MCF 10A (cell line): ENCODE measurements at places on chromosomes 1 and 21. TPM values are rescaled to one million over a fixed set of nuclear protein-coding genes. Genes with fewer than 3 reads are reported as not detected.

Gene SNRNP40
- total RNA-seq = 65.4 and 72.8 TPM in 2 replicates

Gene AGBL4
- not detected in 2 replicates for total RNA-seq

GRCh38 chr1:200183637-200184036 is 156.1 kb downstream of the NR5A2 start:
- no peak overlapping the region for H3K4me3 ChIP-seq
- peaks cover 44% of the 10 kb centered on the region for H3K4me1 ChIP-seq

Gene LRRC38
- total RNA-seq = not detected in 2 replicates

Gene SPRR3
- total RNA-seq = not detected in 2 replicates

DNA sequence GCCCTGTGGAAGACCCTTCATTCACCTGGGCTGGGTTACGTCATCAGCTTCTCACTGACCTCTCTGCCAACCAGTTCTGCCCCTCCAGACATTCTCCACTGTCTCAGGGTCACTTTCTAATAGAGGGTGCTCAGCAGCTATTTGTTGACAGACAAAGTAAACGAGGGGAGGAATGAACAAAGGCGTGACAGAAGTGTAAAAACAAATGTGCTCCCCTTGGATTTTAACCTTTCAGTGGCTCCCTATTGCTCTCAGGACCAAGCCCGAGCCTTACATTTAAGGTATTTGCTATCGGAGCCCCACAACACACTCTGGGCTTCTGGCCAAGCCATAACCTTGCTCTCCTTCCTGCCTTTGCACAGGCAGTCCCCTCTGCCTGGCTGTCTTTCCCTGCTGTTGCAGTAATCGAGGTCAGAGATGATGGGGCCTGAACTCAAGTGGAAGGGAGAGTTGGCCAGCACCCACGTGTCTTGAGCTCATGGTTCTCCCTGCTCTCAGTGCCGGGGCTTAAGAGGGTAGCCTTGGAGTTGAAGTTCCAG is 9.3 kb upstream of the MARCKSL1 start:
- no peak overlapping the region for H3K27ac ChIP-seq
- H3K4me1 ChIP-seq = no peaks in the 10 kb centered on the region
- H3K36me3 ChIP-seq = no peaks in the 10 kb centered on the region
- DNase-seq = no peak
- no peak overlapping the region for H3K4me3 ChIP-seq

Gene TMEM81
- total RNA-seq = 4.2 and 4.8 TPM in 2 replicates

- peaks cover 17% of the 10 kb centered on the region for H3K4me1 ChIP-seq
- H3K4me3 ChIP-seq = peak overlapping the region; percentile 53
- DNase-seq = peak; percentile 78
- peaks cover 11% of the 10 kb centered on the region for H3K36me3 ChIP-seq
These were observed 24.4 kb downstream of the EFCAB7 start for GRCh38 chr1:63547621-63548294.

Gene PDC
- total RNA-seq = not detected in 2 replicates

Gene FTCD
- 0.20 TPM in 1 of 2 replicates, not detected in the other for total RNA-seq

DNA sequence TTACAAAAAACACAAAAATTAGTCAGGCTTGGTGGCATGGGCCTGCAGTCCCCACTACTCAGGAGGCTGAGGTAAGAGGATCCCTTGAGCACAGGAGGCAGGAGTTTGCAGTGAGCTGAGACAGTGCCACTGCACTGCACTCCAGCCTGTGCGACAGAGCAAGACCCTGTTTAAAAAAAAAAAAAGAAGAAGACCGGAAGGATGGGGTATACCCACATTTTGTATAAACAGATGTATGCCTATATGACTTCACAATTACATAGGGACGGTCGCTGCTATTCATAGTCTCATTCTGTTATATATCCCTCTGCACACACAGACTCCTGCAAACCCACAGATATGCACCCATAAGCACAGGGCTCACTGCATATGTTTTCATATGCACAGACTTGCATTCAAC is 12.7 kb downstream of the LCK start:
- no peaks in the 10 kb centered on the region for H3K27me3 ChIP-seq
- no peak overlapping the region for H3K4me3 ChIP-seq
- no peaks in the 10 kb centered on the region for H3K36me3 ChIP-seq
- no peaks in the 10 kb centered on the region for H3K4me1 ChIP-seq
- H3K27ac ChIP-seq = no peak overlapping the region
- DNase-seq = no peak

- no peaks in the 10 kb centered on the region for H3K4me1 ChIP-seq
- H3K36me3 ChIP-seq = peaks cover 4% of the 10 kb centered on the region
- no peak for DNase-seq
These were observed 47.7 kb downstream of the CDCP2 start for GRCh38 chr1:54105080-54105479.

DNA sequence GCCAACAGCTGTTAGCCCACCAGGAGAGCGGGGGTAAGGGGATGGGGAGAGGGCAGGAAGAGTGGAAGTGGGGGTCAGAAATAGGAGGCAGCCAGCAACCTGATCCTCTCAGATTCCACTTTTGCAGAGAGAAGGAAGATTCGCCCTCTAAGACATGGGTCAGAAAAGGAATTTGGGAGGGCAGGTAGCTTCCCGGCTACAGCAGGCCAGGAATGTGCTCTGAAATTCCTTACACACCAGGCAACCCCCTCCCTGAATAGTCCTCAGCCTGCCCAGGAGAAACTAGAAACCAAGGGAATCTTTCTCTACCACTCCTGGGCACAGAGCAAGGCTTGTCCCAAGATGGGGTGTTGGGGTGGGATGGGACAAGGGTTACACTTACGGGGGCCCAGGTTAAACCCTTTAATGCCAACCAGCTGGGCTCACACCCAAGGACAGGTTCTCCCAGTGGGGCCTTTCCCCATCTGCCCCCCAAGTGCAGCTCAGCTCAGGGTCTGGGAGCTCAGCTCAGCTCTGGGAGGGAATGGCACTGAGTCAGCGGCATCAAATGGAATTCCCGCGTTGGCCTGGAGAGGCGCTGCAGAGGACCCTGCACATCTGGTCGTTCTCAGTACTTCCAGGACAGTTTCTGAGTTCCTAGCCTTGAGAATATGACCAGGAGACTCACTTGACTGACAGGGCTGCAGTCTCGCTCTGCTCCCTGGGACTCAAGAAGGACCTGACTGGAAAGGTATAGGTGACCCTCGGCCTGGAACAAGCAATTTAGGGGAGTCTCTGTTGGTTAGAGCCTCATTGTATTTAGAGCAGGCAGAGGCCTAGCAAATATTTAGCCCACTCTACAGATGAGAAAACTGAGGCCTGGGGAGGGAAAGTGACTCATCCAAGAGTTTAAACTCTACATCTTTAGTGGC is 761 bp downstream of the TNNT2 start:
- H3K27ac ChIP-seq = no peak overlapping the region
- peaks cover 37% of the 10 kb centered on the region for H3K27me3 ChIP-seq
- no peaks in the 10 kb centered on the region for H3K36me3 ChIP-seq
- no peak overlapping the region for H3K4me3 ChIP-seq
- H3K4me1 ChIP-seq = no peaks in the 10 kb centered on the region
- peak; percentile 80 for DNase-seq

Gene CD52
- not detected in 2 replicates for total RNA-seq

Gene TNFSF4
- 0.23 and 0.74 TPM in 2 replicates for total RNA-seq

- peaks cover 15% of the 10 kb centered on the region for H3K36me3 ChIP-seq
- peaks cover 41% of the 10 kb centered on the region for H3K4me1 ChIP-seq
- no peak overlapping the region for H3K4me3 ChIP-seq
- no peak for DNase-seq
- no peaks in the 10 kb centered on the region for H3K27me3 ChIP-seq
These were observed 19.3 kb upstream of the LBR start for GRCh38 chr1:225446981-225447615.

Gene PARS2
- 4.7 and 5.4 TPM in 2 replicates for total RNA-seq

- no peaks in the 10 kb centered on the region for H3K27me3 ChIP-seq
- peaks cover 49% of the 10 kb centered on the region for H3K4me1 ChIP-seq
- H3K4me3 ChIP-seq = no peak overlapping the region
- peaks cover 15% of the 10 kb centered on the region for H3K36me3 ChIP-seq
- H3K27ac ChIP-seq = peak overlapping the region; percentile 56
- DNase-seq = peak; percentile 91
These were observed 5.4 kb downstream of the PSEN2 start for GRCh38 chr1:226875641-226876295.

Gene POGK
- total RNA-seq = 55.9 and 71.8 TPM in 2 replicates

Gene AQP10
- not detected in 2 replicates for total RNA-seq

DNA sequence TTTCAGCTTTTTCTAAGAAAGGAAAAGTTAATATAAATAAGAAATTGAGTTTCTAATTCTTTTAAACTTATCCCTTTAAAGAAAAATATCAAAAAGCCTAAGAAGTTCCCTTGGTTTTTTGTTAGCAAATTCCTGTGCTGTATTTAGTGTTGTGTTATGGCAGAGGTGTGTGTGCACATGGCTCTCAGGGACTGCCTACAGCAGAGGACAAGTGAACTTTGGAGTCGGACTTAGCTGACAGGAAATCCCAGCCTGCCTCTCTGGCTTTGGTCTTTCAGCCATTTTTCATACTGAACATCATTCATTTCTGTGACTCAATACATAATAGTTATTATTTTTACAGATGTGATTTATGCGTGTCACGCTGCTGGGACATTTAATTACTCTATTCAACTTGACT is 149.6 kb downstream of the FMN2 start:
- H3K4me3 ChIP-seq = no peak overlapping the region
- H3K27ac ChIP-seq = no peak overlapping the region
- no peaks in the 10 kb centered on the region for H3K36me3 ChIP-seq
- DNase-seq = no peak
- H3K27me3 ChIP-seq = no peaks in the 10 kb centered on the region
- H3K4me1 ChIP-seq = peaks cover 28% of the 10 kb centered on the region

- no peaks in the 10 kb centered on the region for H3K4me1 ChIP-seq
- H3K4me3 ChIP-seq = no peak overlapping the region
- no peak overlapping the region for H3K27ac ChIP-seq
- H3K27me3 ChIP-seq = no peaks in the 10 kb centered on the region
- no peak for DNase-seq
These were observed 126.4 kb upstream of the SAMSN1 start for GRCh38 chr21:14672466-14672865.

GRCh38 chr1:907611-908451 is 15.9 kb upstream of the SAMD11 start:
- peaks cover 27% of the 10 kb centered on the region for H3K4me1 ChIP-seq
- H3K27ac ChIP-seq = no peak overlapping the region
- no peak overlapping the region for H3K4me3 ChIP-seq
- H3K27me3 ChIP-seq = peaks cover 21% of the 10 kb centered on the region
- no peak for DNase-seq

DNA sequence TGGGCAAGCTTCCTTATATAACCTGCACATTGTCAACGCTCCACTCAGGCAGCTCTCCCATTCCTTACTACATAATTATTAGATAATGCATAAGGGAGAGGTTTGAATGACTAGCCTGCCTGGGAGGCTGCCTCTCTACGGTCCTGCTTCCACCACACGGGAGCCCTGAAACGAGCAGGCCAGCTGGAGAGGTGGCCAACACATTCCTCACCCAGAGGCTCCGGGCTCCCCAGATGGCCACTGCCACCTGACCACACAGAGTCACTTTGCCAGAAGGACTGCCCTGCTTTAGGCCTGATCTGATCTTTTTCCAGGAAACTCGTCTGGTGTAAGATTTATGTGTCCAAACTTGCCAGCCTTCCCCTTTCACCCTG is 27.9 kb downstream of the HIVEP3 start:
- no peak overlapping the region for H3K4me3 ChIP-seq
- no peaks in the 10 kb centered on the region for H3K27me3 ChIP-seq
- DNase-seq = peak; percentile 18
- H3K36me3 ChIP-seq = no peaks in the 10 kb centered on the region

Gene CDCA8
- 17.3 and 21.8 TPM in 2 replicates for total RNA-seq

Gene AVPR1B
- not detected in 2 replicates for total RNA-seq

GRCh38 chr1:169594391-169594790 is 8.1 kb upstream of the F5 start:
- no peaks in the 10 kb centered on the region for H3K4me1 ChIP-seq
- no peak for DNase-seq
- no peaks in the 10 kb centered on the region for H3K36me3 ChIP-seq
- H3K27ac ChIP-seq = no peak overlapping the region

DNA sequence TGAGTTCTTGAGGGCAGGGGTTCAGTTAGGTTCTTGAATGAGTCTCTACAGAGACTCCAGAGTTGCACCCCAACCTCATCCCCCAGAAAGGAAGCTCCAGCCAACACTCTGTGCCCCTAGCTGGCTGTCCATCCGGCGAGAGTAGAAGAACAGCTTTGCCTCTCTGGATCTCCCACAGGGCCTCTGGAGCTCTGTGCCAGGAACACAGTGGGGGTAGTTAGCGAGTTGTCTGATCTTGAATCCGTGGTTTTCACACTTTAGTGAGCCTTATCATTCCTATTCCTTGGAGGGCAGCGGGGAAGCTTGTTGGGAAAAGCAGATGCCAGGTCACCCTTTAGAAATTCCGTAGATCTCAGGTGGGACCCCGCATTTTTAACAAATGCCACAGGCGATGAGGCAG is 45.0 kb downstream of the STUM start:
- peaks cover 8% of the 10 kb centered on the region for H3K4me1 ChIP-seq
- DNase-seq = no peak
- no peaks in the 10 kb centered on the region for H3K36me3 ChIP-seq
- no peak overlapping the region for H3K4me3 ChIP-seq

DNA sequence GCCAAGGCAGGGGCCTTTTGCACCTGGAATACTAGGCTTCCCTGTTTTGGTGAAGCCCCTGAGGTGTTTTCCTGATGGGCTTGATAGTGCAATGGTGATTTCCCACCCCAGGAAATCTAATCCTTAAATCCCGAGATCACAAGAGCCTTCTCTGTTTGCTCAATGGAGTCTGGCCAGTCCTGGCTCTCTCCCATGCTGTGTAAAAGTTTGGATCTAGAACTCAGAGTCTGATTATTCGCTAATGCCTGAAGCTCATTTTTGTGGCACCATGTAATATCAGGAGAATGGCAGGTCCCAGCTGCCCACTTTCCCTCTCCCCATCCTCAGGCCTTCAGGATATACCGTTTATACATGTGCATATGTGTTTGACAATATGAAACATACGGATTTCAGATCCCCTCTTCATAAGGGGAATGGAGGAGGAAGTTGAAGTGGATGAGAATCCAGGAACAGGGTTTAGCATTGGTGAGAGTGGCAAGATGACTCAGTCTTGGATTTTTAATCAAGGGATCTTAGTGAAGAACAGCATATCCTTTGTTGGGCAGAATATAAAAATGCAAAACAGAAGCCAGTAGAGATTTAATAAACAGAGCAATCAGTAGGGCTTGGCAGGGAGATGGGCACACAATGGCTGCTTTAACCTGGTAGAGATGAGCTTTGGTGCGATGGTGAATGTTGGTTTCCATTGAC is 62.1 kb downstream of the CLIC6 start:
- no peak overlapping the region for H3K4me3 ChIP-seq
- DNase-seq = no peak
- no peaks in the 10 kb centered on the region for H3K27me3 ChIP-seq

- no peak for DNase-seq
- H3K27ac ChIP-seq = peak overlapping the region; percentile 88
- peak overlapping the region; percentile 91 for H3K4me3 ChIP-seq
- no peaks in the 10 kb centered on the region for H3K27me3 ChIP-seq
- H3K36me3 ChIP-seq = peaks cover 7% of the 10 kb centered on the region
These were observed 792 bp downstream of the SNX7 start for GRCh38 chr1:98662356-98662670.

- peak overlapping the region; percentile 97 for H3K27ac ChIP-seq
- no peaks in the 10 kb centered on the region for H3K27me3 ChIP-seq
- no peaks in the 10 kb centered on the region for H3K36me3 ChIP-seq
- no peak for DNase-seq
- H3K4me3 ChIP-seq = no peak overlapping the region
These were observed 47.2 kb upstream of the ERRFI1 start for GRCh38 chr1:8073112-8073855.
